GM12864 (cell line): ENCODE measurements at places on chromosomes 2 and 18.
A peak's percentile ranks its signal among the peaks of the same experiment; 100 is the strongest.

GRCh38 chr18:49967636-49968313, 154.4 kb upstream of the ACAA2 start:
- no peak for DNase-seq

- DNase-seq, result no peak
These were observed 50.9 kb downstream of the FBXO48 start for GRCh38 chr2:68416081-68416675.

DNA sequence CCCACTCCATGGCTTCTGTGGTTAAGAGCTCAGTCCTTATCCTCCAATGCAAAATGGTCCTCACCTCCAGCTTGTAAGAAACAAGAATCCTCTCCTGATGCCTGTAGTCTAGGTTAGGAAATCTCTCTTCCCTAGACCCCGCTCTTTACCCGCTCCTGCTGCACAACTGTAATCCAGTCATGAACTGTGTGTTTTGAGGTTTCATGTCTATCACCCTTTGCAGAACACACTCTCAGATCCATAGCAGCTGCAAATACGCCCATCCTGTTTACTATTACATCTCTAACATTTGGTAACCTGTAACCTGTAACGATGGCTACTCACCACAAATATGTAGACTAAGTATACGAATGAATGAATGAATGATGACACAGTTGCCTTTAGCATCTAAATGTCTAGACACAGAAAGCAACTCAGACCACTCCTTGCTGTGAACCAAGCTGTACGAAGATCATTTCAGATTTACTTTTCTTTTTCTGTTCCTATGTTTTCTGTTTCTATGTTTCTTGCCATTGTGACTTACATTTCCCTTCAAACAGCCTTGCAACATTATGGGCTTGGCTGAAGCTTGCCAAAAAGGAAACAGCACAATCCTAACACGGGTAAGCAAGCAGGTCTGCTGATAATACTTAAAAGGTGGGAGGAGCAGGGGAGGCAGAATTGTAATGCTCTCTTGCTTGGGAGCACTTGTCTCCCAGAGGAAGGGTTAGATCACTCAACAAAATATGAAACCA, 53.7 kb downstream of the EPHA4 start:
- peak; percentile 49 for DNase-seq

- no peak for DNase-seq
These were observed 405 bp downstream of the PPP3R1 start for GRCh38 chr2:68251855-68252399.

DNA sequence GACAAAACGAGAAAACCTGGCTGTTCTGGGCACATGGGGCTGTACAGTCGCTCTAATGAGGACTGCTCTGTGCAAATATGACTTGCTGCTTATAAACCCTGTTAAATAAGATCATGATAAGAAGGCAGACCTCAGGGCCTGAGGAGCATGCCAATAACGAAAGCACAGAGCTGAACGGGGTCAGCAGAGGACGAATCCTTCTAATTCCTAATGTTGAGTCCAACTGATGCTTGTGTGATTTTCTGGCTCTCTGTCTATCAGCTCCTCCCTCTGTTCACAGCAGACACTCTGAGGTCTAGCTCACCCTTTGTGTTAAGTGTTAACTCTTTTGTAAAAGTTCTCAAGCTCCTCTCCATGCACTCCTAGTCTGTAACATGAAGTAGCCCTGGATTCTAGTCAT, 167.2 kb upstream of the REV1 start:
- DNase-seq, result no peak

- DNase-seq, result no peak
These were observed 24.9 kb downstream of the C2orf76 start for GRCh38 chr2:119341684-119342083.

DNA sequence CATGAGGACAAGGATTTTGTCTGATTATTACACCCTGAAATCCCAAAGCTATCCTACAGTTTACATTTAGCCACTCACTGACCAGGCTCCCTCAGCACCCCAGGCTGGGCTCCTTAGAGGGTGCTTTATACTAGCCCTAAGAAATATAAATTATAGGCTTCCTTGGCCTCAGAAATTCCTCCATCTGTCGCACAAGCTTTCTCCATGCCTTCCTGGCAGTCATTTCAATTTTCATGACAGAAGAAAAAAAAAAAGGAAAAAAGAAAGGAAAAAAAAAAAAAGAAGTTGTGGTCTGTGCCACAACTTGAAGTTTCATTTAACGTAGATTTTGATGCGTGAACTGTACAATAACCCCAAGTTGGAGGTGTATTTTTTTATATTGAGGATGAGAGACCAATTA, 719.5 kb downstream of the BCL11A start:
- DNase-seq, result no peak

GRCh38 chr2:121501031-121501430, 29.6 kb upstream of the RNU4ATAC start:
- no peak for DNase-seq

- no peak for DNase-seq
These were observed 92.2 kb upstream of the TGFA start for GRCh38 chr2:70645733-70646419.

- no peak for DNase-seq
These were observed 1.2 kb downstream of the RPL31 start for GRCh38 chr2:101003278-101003775.

DNA sequence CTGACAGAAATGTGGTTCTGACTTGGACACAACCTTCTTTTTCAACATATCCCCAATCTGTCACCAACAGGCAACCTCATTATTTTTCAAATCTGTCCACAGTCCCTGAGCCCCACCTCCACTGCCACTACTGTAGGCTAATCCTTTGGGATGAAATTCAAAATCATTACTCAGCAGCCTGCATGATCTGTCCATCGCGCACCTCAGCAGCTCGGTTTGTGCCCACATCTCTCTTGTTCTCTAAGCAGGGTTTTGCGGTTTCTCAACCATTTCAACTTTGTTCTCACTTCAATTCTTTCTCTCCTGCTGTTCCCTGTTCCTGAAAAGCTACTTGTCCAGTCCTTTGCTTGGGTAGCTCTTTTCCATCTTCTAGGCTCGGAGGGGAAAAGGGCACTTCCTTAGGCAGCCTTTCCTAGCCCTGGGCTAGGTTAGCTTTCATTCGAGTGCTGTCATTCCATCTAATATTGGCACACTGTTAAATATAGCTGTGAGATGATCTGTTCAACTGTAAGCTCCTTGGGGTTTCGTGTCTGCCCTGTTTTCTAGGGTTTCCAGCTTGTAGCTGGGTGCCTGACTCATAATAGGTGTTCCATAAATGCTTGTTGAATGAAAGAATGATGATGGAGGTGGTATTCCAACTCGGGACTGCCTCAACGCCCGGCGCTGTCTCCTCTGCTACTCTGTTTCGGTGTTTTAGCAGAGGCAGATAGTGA, 653 bp upstream of the ANKAR start:
- DNase-seq, result no peak

- DNase-seq, result no peak
These were observed 8.1 kb upstream of the ZNF236 start for GRCh38 chr18:76814256-76814655.

- DNase-seq, result no peak
These were observed 87.9 kb upstream of the ITGA6 start for GRCh38 chr2:172339371-172340010.

GRCh38 chr2:135803278-135803677, 33.7 kb downstream of the LCT start:
- DNase-seq, result no peak

GRCh38 chr2:37713258-37713700, 41.8 kb upstream of the CDC42EP3 start:
- no peak for DNase-seq

GRCh38 chr18:35746826-35747339, 165.3 kb downstream of the GALNT1 start:
- DNase-seq, result no peak

- DNase-seq, result no peak
These were observed 37.0 kb upstream of the CRIM1 start for GRCh38 chr2:36318547-36318946.

DNA sequence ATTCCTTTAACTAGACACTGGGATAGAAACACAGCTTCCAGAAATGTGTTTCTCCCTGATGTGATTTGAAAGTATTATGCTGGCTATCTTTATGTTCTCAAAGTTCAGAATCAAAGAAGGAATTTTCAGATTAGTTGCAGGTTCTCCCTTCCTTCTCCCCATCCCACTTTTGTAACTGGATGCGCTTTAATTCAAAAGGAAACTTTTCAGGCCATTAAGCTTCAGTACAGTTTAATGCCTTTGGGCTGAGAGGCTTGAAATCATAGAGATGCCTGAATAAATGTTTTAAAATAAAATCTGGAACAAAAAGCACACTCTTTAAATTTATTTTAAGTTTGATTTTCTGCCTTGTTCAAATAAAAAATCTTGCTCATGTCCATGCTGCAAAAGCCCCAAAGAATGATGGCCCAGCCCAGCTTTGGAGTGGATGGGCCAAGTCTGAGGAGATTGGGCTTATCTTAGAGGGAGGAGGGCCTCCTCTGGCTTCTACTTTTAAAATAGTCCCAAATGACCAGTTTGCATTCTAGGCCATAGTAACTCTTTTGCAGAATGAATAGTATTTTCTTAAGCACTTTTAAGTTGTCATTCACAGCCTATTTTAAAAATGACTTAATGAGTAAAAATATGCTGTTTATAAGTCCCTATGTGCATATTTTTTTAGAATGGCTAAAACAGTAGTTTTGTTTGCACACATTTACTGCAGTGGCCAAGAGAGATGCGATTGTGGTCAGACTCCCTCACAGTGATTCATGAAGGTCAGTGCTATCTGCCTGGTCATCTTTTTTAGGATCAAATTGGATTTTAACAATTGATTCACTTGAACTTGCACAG, 129.2 kb downstream of the MTX2 start:
- no peak for DNase-seq

GRCh38 chr2:122164964-122165363, 409.5 kb downstream of the TSN start:
- DNase-seq, result no peak

DNA sequence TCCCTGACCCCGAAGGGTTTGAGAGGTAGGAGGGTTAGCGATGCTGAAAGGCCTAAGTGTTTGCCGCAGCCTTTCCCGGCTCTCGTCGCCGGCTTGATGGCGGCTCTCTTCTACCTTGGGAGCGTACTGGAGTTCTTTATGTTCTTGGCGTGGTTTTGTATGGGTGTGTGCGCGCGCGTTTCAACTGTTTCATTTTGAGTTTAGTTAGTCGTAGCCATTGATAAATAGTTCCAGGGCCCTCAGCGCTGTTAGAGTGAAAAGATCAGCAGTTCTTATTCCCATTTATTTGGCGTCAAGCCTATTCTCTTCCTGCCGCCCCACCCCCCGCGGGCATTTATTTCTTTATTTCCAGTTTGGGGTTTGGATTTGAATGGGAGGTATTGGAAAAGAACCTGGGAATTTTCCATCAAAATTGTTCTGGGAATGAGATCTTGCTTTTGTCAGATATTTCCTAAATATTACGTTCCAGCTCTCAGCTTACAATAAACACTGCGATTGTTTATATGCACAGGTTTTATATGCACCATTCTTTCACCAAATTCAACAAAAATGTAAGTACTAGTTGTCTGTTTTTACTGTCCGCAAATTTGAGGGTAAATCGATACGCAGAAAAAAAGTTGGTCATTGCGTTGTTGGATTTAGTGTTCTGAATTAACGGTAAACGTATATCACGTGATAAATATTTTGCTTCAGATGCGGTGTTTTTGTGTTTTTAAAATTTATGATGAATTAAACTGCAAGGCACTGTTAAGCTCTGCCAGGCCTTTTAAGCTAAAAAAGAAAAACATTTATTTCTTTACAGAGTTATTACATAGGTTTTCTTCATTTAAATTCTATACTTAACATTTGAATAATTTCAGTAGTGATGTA, 954 bp downstream of the CCNT2 start:
- peak; percentile 21 for DNase-seq

DNA sequence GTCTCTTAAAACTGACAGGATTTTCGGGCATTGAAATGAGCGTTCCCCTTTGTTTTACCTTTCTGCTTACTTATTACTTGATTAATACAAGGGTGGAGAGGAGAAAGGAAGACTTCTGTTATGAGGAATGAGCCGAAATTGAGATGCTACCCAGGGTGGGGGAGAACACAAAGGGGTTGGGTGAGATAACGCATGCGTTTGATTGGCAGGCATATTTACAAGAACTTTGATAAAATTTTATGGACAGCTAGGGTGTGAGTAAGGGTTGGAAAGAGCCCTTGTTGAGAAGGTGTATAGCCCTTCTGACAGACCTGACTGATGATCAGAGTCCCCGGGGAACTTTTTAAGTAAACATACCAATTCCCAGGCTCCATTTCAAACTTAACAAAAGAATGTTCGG, 1.8 kb downstream of the RNF138 start:
- DNase-seq, result no peak

DNA sequence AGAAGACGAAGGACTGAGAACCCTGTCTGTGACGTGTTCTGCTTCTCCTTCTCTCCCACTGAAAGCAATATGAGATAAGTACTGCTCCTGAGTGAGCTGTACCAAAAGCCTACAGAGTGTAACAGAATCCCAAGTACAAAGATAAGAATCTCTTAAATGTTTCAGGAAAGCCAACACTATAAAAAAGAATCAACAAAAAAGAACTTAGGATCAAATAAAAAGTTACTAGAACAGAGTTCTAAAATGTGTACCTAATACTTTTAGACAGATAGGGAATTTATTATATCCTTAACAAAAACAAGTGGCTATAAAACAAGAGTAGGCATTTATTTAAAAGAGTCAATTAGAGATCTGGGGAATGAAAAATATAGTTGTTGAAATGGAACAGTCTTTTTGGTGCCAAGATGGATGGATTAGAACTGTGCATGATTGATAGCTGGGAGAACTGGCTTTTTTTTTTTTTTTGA, 49.0 kb downstream of the NCOA1 start:
- DNase-seq, result no peak

DNA sequence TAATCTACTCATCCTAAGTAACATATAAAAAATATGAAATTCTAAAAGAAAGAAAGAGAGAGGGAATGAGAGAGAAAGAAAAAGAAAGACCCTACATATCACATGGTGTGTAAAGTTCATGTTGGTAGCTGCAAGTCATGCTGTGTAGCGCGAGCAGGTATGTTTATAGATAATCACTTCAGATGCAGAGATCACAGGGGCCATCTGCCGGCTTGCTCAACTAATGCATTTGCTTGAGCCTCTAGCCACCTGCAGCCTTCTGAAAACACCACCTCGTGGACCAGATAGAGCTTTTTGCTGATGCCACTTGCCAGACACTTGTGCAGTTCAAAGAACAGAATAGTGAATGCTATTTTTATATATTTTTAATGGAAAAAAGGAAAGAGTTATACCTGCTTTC, 37.6 kb downstream of the CDH7 start:
- no peak for DNase-seq
